ENCODE measurements at places on chromosomes 16 and 17.

DNA sequence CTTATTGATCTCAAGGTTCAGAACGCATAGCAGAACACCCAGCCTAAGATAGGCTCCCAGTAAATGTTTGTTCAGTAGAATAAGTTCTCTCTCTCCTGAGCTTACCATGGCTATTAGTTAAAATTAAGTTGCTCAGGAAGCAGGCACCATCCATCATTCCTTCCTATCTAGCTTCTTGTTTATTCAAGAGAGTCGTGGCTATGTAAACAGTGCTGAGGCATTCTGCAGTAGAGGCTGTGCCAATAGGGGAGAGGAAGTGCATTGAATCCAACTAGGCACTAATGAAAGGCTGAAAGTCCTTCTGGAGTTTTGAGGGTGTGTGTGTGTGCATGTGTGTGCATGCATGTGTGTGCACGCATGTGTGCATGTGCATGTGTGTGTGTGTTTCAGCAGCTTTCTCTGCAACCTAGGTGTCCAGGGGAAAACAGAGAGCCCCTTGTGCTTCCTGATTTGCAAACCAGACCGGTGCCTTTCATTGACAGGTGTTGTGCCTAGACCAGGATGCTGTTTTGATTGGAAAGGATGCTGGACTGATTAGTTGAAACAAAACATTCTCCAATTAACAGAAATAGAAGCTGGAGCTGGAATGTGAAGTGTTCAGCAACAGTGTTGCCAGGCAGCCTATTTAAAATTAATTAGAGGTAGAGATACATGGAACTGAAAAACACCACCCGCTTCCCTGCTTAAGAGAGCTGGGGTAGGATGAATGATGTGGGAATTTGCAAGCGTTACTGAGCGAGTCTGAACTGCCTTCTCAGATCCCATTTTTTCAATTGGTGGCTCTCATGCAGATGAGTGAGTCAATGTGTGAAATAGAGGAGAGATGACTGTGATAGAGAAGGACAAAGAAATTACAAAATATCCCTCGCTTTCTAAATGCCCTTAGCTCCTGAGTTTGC lies 103.3 kb upstream of the CLEC3A start:
- DNase-seq: no peak

DNA sequence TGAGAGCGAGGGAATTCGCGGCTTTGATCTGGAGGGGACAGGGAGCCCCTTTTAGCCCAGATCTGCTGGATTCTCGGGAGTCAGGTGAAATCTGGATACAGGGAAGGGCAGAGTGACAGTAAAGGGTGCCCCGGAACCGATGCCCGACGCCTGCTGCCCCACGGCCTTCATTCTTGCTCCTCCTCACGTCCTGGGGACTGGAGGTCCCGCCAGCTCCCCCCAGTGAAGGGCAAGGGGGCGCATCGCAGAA lies 596 bp downstream of the OR1F1 start:
- no peak for DNase-seq

DNA sequence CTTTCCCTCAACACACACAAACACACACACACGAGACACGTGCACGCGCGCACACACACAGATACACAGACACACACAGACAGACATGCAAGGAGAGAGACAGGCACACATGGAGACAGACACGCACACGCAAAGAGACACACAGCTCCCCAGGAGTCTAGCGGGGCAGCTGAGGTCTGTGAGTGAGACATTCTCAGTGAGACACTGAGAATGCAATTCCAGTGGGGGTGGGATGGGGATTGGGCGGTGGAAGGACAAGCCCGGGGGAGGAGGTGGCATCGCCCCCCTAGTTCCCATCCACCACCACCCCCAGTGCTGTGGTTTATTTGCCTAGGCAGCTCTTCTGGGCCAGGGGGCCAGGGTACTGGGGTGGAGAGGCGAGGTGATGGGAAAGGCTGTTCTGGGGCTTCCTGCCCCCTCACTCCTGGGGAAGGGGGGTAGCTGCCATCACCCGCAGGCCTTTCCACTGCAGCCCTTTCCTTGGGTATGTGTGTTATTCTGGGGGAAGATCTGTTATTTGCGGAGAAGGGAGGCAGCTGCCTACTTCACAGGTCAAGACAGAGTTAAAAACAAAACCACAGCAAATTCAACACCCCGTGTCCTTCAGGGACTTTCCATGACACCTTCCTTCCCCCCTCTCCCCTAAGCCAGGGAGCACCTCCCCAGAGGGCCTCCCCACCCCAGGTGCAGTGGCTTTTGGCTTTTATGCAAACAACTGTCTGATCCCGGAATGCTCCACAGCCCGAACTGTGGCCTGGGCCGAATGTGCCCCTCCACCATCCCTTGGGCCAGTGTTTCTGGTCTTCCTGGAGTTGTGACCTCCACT lies 18.0 kb downstream of the GRB7 start:
- no peak for DNase-seq

DNA sequence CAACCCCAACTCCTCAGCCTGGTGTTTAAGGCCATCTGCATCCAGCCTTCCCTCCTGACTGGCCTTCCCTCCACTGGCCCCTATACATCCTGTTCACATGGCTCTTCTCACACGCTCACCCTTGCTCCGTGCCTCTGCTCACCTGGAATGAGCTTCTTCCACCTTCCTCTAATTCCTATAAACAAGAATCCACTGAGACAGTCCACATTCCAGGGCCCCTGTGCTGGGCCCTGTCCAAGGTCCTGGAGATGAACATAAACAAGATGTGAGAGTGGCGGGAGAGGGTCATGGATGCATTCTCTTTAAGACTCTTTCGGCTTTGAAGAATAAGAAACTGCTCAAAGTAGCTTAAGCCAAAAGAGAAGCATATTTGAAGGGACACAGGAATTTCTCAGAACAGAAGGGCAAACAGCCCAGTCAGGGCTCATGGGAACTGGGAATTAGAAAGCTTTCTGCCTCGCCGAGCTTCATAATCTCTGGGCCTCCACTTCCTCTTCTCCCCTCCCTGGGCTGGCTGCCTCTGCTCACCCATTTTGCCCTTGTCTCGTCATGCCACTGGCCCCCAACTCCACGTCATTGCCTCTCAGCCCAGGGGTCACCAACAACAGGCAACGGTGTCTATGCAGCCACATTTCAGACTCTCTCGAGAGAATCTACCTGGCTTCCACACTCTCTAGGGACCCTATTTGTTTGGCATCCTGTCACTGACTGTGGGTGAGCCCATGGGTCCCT lies 13.5 kb downstream of the SPPL2C start:
- DNase-seq: peak; percentile 48

DNA sequence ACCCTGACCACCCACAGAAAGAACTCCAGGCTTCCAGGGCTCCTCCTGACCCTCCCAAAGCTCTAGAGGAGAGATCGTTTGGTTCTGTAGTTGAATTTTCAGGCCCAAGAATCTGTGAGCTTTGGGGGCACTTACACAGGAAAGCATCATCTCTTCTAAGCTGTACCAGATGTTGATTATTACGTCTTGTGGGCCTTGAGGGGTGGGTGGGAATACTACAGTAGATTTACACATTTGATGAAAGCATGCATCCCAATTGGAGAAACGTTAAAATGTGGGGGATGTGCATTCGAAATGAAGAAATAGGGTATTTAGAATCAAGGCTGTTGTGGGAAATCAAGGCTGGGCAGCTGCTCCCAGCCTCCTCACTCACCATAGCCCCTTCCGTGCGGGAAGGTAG lies 61.9 kb downstream of the MGAT5B start:
- DNase-seq: no peak

- DNase-seq: no peak
These were observed 82.5 kb upstream of the TNRC6C start for GRCh38 chr17:77875881-77876509.

DNA sequence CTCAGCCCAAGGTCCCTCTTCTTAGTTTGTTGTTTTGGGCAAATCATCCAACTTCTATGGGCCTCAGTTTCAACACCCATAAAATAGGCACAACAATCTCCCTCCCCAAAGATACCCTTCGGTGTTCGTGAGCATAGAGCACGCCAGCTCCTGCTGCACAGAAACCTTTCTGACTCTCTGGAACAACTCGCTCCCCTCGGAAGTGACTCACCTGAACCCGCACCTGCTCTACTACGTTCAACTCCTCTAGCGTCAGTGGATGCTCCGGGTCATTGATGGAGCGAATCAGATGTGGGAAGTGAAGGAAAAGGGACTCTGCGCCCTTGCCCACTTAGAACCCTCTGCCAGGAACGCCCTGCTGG lies 445 bp downstream of the CIAO2B start:
- no peak for DNase-seq

GRCh38 chr16:51391798-51392511 lies 240.9 kb upstream of the SALL1 start:
- DNase-seq: no peak

GRCh38 chr16:56987692-56988091 lies 1.7 kb upstream of the NLRC5 start:
- no peak for DNase-seq

DNA sequence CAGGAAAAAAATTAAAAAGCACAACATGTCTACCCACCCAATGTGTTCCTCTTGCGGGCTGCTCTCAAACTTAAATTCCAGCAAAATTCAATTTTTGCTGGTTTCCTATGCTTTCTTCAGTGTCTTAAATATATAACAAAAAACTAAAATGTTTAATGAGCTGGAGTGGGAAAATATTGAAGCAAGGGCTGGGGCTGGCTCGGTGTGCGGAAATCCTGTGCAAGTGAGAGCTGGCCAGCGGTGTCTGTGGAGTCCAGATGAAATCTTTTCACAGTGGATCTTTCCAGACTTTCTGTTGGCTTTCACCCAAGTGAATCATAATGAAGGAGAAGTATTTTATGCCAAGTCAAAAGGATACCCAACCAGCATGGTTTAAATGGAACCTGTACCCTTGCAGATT lies 1733.6 kb downstream of the TP53TG3F start:
- DNase-seq: no peak

DNA sequence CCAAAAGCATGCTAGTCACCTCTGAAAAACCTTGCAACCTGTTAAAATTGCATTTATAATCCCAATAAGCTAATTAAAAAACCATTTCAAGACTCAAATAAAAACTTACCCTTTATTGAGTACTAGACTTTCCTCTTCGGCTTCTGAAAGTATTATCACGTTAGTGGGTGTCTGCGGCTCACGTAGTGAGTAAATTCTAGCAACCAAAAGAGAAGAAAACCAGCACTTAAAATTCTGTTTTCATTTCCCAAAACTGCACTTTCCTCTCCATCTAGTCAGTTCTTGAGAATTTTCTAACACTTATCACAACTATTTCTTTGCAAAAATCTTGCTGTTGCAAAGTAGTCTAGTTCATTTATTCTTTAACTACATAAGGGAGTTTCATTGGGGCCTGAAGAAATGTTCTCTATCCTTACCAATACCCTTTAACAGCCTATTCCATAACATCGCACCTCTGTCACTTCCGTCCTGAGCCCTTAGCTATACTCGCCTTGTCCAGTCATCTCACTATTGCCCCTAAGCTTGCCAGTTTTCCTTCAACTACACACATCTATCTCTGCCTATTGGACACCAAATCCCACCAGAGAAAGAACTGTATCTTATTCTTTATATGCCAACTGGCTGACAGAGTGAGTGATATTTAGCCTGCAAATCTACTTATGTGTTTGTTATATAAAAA lies 8.7 kb downstream of the NUP88 start:
- DNase-seq: no peak

DNA sequence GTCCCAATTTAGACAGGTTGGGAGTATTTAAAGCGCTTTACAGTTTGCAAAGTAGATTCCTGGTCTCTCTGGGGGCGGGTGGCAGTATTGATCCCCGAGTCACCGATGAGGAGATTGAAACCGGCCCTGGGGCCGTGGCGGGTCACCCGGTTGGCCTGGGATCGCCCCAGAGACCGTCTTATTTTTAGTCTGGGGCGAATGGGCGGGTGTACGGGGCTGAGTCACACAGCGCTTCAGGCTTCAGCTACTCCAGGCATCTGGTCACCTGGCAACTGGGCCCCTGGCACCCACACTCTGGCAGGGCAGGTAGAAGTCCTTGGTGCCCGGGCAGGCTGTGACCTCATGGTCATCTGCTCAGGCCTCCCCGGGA lies 669 bp downstream of the MIEF2 start:
- DNase-seq: no peak

DNA sequence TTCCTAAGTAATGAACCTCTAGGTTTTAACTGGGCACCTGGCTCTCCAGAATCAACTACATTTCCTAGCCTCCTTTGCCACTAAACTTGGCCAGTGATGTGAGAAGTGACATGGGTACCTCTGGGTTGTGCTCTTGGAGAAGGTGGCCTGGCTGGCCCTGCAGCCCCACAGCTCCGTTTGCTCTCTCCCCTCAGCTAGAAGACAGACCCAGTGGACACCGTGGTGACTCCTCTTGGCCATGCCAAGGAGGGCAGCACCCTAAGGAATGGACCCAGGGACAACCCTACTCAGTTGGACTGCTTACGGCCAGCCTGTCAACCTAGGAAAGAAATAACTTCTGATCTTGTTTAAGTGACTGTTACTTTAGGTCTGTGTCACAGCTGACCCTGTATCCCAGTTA lies 151.4 kb downstream of the TMEM132E start:
- no peak for DNase-seq
